H4 (cell line): ENCODE measurements at places on chromosomes 7 and 10. TPM values are rescaled to one million over a fixed set of nuclear protein-coding genes. Genes with fewer than 3 reads are reported as not detected.

FBH1 gene
- total RNA-seq = 35.9 and 41.1 TPM in 2 replicates

NPC1L1 gene
- 0.10 TPM in 1 of 2 replicates, not detected in the other for total RNA-seq

GRCh38 chr7:36796850-36797536 is 72.7 kb upstream of the AOAH start:
- DNase-seq = no peak

GRCh38 chr10:132916956-132917666 is 25.3 kb downstream of the CFAP46 start:
- no peak for DNase-seq

DNA sequence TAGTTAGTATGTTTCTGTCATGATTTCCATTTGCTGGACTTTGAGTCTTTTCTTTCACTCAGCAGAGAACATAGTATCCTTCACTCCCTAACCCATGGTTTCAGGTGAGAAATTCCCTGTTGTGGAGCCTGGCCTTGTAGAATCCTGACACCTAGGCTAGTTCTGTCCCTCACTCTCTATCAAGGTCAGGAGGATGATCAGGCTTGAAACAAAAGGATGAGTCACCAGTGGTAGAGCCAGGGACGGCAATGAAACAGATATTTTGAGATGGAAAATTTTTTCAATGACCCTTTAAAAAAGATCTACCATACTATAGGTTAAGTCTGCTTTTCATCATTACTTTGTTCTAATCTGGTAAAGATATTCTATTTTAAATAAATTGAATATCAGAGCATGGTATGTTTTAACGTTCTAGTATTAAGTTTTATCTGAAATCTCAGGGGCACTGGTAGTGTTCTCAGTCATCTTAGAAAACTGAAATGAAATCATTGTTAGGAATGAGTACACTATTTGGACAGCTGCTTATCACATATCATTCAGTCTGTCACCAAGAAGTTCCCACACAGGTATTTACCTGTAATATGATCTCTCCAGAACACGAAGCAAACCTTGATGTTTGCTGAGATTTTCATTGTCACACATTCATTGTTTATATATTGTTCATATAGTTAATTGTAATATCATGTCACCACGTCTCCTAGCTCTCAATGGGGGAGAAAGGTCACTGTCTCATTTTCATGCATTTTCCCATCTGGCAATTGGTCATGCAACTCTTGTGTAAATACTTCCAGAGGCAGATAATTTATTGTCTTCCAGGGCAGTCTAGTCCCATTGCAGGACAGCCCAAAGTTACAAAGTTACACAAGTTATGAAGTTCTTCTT is 299.9 kb upstream of the LRRTM3 start:
- DNase-seq = no peak
